ENCODE measurements at places on chromosomes 4 and X.
A peak's percentile ranks its signal among the peaks of the same experiment; 100 is the strongest.

DNA sequence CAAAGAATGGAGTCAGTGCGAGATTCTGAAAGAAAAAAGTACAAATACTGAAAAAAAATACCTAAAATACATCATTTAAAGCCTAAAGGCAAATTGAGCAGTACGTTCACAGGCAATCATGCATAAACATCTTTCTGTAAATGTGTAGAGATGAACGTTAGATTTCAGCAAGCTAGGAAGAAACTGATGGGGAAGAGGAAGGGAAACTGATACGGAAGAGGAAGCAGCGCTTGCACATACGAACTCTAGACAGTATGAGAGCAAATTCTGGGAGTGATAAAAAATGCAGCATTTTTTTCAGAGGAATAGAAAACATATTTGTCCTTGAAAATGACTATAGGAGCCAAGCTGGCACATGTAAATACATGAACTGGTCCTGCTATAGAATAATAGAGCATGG, 9.4 kb downstream of the ANKRD50 start:
- DNase-seq = no peak

GRCh38 chr4:177505171-177505615, 63.0 kb upstream of the AGA start:
- no peak for DNase-seq

DNA sequence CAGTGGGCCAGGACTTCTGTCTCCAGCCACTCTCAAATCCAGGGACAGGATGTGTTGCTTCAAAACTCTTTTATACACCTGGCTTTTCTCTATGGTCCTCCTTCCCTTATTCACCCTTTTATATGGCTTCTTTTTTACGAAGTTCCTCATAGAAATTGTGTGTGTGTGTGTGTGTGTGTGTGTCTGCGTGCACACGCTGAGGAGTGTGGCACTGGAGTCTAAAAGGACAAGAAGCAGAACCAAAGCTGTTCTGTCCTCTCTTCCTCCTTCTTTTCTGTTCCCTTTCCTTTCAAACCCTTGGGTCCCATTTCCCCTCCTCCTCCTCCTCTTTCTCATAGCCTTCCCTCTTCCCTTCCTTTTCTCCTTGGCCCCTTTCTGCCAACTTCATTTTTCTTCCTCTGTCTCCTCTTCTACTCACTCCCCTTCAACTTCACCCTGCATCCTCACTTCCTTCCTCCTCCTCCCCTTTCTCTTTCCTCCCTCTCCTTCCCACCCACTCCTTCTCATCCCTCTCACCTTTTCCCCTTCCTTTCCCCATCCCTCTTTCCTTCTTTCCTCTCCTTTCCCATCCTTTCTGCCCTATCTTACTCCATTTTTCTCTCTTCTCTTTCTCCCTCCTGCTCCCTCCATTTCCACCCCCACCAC, 360.5 kb downstream of the MID1IP1 start:
- no peak for DNase-seq

GRCh38 chrX:6002056-6002455, 226.6 kb downstream of the NLGN4X start:
- no peak for DNase-seq

- DNase-seq = peak; percentile 51
These were observed 37.7 kb upstream of the TASL start for GRCh38 chrX:30615229-30615628.

- DNase-seq = no peak
These were observed 171.8 kb downstream of the ARAP2 start for GRCh38 chr4:36072529-36072928.

GRCh38 chrX:13716455-13716854, 18.0 kb downstream of the TRAPPC2 start:
- no peak for DNase-seq
